RWPE1 (cell line): ENCODE measurements at places on chromosomes 1 and 21.
A peak's percentile ranks its signal among the peaks of the same experiment; 100 is the strongest.

DNA sequence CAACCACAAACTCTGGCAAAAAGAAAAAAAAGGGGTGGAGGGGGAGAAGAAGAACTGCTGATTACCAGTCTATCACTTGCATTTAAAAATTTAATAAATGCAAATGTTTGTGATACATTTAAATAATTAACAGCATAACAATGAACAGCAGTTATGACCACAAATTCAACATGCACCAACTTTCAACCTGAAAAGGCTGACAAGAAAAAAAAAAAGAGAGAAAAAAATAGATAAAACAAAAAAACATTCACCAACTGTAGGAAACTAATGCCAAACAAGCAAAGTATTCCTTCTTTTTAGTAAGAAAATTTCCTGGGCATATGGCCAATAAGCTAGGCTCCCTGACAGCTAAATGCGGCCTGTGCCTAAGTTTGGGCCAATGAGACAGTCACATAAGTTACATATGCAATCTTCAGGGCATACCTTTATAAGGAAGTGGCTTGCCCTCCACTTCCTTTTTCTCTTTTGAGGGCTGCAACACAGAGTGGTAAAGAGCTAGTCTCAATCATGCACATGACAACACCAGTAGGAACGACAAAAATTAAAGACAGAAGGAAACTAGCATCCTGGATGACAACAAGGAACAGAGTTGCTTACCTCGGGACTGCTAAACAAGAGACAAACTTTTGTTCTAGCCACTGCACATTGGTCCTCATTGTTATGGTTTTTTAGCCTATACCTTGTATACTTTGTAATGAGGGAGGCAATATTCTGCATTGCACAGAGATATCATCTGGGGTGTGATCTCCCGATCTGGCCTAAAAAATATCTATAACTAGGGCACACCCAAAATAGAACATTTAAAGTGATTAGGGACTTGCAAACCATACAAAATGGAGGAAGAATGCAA is 24.2 kb upstream of the PHTF1 start:
- DNase-seq = no peak

DNA sequence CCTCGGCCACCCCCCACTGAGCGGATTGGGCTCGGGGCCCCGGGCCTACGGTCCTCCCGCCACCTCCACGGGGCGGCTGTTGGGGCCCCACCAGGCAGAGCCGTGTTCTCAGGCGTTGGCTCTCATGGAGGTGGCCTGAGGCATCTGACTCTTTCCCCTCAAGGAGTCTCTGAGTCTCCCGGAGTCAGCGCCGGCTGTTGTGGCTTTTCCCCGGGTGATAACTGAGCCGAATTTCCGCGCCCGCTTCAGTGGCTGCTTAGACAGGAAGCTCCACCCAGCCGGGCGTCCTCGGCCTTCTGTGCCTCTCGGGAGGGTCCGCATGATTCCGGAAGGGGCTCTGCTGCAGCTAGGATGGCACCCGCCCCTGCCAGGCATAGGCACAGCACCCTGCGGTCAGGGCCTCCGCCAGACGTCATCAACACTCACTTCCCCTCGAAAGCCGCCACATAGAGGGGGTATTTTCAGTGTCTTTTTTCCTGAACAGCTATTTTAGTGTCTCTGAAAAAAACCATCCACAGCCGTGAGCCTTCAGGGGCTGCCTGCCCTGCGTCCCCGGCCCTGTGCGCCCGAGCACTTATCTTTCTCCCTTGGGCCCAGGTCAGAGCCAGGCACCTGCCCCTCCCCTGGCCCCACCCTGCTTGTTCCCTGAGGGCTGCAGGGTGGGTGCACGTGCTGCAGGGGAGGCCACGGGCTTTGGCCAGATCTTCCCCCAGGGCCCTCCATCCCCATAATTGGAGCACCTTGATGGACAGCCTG is 72.9 kb downstream of the SKI start:
- DNase-seq = no peak

DNA sequence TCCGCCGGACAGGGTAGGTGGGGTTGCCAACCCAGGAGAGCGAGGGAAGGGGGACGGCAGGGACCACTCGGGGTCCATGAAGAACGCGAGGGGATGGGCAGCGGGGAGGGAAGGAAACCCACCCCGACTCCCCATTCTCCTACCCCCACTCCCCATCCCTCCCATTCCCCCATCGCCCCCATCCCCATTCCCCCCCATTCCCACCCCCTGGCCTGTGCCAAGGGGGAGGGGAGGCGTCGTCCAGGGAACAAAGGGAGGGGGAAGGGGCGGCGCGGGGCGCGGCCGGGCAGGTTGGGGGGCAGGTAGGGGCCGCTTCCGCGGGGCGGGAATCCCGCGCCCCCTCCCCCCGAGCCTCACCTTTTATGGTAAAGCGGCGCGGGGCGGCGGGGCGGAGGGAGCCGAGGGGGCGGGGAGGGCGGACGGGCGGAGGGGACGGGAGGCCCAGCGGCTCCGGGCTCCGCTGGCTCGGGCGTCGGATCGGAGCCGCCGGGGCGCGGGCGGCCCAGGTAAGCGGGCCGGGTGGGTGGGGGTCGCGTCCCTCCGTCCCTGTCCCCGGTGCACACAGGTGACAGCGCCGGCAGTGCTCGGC is at the start of gene FBLIM1:
Gene FBLIM1, plus strand, starts transcription at position 453 of the 589 bp plus-strand sequence. CDS start 6,189 bp downstream, outside the sequence.
- DNase-seq = peak; percentile 48

- DNase-seq = no peak
Observed at GRCh38 chr1:16209847-16210407, 2.5 kb downstream of the ARHGEF19 start.

- no peak for DNase-seq
Observed at GRCh38 chr1:209102120-209102519, 481.4 kb upstream of the CAMK1G start.

DNA sequence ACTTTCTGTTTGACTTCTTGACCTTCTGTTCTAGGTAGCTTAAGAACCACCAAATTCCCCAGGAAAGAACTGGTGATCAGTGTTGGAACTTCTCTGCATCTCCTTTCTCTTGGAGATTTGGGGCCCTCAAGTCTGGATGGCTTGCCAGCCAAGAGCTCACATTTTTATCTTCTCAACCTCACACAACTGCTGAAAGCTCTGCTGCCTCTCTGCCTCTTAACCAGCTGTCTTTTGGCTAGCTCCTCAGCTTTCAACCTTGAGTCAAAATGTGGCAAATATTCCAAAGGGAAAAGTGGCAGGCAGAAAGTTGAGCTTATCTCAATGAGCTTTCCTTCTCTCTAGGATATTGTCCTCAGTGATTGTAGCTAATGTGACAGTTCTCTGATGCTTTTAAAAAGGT is 89.2 kb upstream of the CCDC190 start:
- no peak for DNase-seq

GRCh38 chr1:232357416-232357815 is 272.5 kb downstream of the SIPA1L2 start:
- no peak for DNase-seq

GRCh38 chr1:155254228-155254713 is 1.0 kb downstream of the ENTREP3 start:
- no peak for DNase-seq

GRCh38 chr1:17648457-17649145 is 106.5 kb upstream of the ACTL8 start:
- DNase-seq = no peak

- no peak for DNase-seq
Observed at GRCh38 chr1:67001682-67002425, 52.1 kb downstream of the SLC35D1 start.

DNA sequence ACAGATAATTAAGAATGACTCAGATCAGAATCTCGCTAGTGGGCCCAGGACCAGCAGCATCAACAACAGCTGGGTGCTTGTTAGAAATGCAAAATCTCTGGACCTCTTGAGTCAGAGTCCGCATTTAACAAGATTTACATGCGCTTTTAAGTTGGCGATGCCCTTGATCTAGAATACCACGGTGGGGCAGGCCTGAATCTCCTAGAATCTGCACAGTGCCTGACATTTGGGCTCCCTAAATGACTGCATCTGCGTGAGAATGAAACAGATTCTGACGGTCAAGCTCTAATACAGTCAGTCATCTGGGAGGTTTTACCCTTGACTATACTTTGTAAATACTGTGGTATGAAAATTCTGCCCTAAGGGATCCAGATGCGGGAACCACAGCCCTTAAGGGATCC is 17.2 kb upstream of the RAB29 start:
- no peak for DNase-seq

GRCh38 chr1:4109628-4109940 is 209.5 kb upstream of the C1orf174 start:
- DNase-seq = no peak

GRCh38 chr1:236207121-236207520 is 64.8 kb downstream of the GPR137B start:
- no peak for DNase-seq

DNA sequence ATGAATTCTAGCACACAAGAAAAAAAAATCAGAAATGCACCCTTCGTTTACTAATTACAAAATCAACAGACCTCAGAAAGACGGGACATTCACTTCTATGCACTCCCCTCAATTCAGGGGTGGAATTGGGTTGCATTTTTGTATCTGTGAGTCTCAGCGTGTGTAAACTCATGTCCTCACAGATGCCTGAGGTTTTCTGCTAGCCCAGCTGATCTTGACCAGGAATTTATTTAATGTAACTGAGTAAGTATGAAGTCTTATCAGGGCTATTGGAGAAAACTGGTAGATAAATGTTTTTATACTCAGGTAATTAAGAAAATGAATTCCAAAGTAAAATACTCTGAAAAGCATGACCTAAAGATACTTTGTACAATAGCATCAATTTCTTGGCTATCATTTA is 167.7 kb downstream of the RUNX1 start:
- DNase-seq = no peak

- DNase-seq = no peak
Observed at GRCh38 chr1:154996966-154997701, 3.7 kb downstream of the LENEP start.

DNA sequence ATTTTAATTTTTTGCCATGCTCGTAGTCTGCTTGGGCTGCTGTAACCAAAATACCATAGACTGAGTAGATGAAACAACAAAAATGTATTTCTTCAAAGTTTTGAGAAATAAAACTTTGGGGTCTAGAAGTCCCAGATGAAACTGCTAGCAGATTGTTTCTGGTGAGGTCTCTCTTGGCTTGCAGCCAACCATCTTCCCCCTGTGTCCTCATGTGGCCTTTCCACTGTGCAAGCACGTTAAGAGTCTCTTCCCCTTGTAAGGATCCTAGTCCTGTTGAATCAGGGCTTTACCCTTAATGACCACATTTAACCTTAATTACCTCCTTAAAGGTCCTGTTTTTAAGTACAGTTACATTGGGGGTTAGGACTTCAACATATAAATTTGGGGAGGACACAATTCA is 86.6 kb downstream of the PTBP2 start:
- DNase-seq = no peak

DNA sequence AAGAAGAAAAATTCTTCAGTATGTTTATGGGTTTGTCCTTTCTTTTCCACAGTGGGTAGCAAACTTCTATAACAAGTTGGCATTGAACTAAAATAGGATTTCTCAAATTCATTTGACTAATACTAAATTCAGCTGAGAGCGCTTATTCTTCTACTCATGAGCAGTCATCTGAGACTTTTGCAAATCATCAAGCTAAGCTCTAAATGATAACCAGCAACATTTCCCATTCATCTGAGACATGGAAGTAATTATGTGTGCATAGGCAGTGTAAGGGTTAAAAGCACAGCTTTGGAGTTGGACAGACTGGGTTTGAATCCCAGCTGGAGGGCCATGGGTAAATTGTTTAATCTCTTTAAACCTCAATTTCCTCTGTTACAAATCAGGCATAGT is 18.3 kb upstream of the CNR2 start:
- DNase-seq = no peak

DNA sequence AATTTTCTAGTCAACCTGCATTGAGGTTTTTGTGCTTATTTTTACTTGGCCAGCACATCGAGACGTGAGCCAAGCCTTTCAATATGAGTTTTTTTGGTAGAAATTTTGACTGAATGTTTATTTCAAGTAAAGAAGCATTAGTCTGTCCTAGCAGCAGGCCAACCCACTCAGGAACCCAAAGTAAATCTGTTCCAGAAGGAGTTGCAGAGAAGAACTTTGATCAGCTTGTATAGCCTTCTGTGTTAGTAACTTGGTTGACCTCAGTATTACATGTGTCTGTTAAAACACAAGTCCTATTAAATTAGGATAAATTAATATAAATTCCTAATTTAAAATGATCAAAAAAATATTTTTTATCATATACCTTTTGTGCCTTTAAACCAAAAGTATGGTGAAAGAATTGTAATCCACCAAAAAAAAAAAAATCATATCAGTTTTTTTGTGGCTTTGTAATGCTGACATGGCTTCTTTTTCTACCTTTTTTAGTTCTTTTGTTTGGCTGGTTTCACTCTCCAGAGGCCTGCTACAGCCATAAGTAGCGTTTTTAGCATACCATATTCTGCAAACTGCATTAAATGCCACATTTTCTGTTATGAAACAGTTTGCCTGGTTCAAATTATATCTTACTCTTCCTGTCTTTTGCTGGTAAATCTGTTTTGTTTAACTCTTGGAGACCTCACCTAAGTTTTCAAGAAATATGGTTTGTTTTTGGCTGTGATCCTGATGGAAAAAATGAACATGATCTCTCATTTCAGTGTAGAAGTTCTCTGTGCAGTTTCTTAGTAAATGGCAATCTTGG is 39.5 kb downstream of the ATF6 start:
- DNase-seq = no peak

- DNase-seq = no peak
Observed at GRCh38 chr1:36906555-36906954, 127.8 kb downstream of the GRIK3 start.

DNA sequence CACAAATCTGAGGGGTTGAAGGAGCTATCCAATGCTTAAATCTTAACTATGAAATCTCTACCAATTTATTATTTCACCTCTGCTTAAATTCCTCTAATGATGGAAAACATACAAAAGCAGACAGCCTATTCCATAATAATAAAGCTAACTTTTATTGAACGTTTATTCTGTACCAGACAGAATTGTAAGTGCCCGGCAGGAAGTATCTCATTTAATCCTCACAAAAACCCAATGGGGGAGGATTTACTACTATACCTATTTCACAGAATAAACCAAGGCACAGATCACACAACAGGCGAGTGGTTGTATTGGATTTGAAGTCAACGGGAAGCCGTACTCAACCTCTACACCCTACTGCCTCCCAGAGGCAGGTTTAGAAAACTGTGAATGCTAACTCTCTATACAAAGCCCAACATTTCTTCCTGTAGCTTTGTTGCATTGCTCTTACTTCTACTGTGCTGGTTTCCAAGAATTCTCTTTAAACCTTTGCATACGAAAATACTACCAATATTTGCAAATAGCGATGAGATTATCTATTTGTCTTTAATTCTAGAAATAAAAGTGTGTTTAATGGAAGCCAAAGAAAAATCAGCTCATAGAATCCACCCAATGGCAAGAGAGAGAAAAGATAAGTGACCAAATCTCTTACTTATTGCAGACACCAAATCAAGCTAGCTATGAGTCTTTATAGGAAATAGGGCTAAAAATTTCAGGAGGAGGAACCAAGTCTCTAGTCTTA is 33.5 kb upstream of the C1orf53 start:
- peak; percentile 82 for DNase-seq

DNA sequence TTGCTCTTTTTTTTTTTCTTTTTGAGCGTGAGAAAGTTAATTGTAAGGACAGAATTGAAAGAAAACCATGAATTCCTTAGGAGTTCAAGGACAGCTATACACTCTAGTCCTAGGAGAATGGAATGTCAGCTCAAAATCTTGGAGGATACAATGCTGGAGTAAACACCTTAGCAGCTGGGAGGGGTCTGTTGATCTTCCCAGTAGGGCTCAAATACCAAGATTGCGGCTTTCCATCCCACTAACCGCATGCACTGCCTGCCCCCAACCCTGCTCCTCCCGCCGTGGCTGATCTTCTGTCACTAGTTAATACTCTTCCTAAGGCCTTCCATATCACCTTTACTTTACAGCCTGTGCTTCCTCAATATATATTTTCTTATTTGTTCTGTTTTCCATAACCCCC is 2.6 kb upstream of the PDC start:
- DNase-seq = no peak
